ENCODE measurements at places on chromosomes 11 and 22. TPM values are rescaled to one million over a fixed set of nuclear protein-coding genes. Genes with fewer than 3 reads are reported as not detected.

The FIBIN gene
- total RNA-seq = 12.4 TPM

The SCGB2A2 gene
- not detected for total RNA-seq

The IMMP1L gene
- 26.1 TPM for total RNA-seq

The STIP1 gene
- total RNA-seq = 86.8 TPM

The C1QTNF5 gene
- 23.4 TPM for total RNA-seq

The SYCE3 gene
- not detected for total RNA-seq

The OR52E8 gene
- not detected for total RNA-seq

The NEAT1 gene
- 507 TPM for total RNA-seq

The CCDC81 gene
- total RNA-seq = 0.52 TPM

The PNPLA5 gene
- not detected for total RNA-seq

The GAL gene
- total RNA-seq = 2.7 TPM

DNA sequence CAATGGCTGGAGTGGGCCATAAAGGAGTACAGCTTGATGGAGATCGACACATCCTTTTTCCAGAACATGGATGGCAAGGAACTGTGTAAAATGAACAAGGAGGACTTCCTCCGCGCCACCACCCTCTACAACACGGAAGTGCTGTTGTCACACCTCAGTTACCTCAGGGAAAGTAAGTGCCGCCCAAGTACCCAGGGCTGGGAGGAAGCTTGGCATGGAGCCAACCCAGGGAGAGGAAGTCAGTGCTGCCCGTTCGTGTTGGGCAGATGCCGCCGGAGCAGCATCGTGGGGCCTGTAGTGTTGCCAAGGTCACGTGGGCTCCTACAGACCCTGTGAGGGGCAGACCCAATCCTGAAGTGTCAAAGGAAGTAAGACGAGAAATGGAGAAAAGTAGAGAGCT is 78.9 kb downstream of the FLI1 start:
- DNase-seq = peak; percentile 50

DNA sequence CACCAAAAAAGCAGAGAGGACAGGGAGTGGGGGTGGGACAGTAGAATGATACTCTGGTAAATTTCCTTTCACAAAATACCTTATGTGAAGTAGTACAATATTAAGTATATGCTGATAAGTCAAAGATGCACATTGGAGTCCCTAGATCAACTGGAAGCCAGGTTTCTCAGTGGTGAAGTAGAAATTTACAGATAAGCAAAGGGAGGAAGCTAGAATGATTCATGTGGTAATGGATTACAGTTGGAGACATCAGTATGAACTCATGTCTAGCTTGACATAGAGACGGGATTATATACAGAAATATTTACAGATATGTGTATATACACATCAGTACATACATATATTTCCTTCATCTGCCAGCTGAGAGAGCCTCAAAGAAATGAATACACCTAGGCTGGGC is 21.5 kb downstream of the PLEKHB1 start:
- DNase-seq = no peak

- peak; percentile 18 for DNase-seq
Observed at GRCh38 chr22:50710886-50711285, 27.1 kb upstream of the ACR start.

- no peak for DNase-seq
Observed at GRCh38 chr22:20442485-20443284, 5.1 kb upstream of the SCARF2 start.

GRCh38 chr11:11454671-11455223 is 101.7 kb upstream of the CSNK2A3 start:
- DNase-seq = no peak

GRCh38 chr22:32576553-32577253 is 102.1 kb downstream of the FBXO7 start:
- no peak for DNase-seq

DNA sequence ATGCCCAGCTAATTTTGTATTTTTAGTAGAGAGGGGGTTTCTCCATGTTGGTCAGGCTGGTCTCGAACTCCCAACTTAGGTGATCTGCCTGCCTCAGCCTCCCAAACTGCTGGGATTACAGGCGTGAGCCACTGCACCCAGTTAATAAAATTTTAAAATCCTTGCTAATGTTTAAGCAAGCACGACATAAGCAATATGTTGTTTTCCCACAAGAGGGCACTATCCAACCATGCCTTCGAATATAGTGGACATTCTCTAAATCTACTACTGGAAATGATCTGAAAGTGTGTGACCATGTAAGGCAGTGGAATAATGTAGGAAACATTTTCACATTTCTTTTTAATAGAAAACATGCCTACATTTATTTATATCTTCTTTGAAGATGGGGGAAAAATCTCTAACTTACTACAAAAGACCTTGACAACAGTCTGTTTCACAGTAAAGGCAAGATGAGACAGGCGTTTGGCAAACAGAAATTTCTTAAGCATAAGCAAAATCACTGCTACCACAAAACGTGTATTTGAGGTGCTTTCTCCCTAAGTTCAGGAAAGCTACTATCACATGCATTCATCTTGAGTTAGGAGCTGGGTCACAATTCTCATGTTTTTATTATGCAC is 38.2 kb downstream of the PITPNB start:
- DNase-seq = no peak

- DNase-seq = no peak
Observed at GRCh38 chr11:116893437-116893836, 56.0 kb upstream of the APOA1 start.

DNA sequence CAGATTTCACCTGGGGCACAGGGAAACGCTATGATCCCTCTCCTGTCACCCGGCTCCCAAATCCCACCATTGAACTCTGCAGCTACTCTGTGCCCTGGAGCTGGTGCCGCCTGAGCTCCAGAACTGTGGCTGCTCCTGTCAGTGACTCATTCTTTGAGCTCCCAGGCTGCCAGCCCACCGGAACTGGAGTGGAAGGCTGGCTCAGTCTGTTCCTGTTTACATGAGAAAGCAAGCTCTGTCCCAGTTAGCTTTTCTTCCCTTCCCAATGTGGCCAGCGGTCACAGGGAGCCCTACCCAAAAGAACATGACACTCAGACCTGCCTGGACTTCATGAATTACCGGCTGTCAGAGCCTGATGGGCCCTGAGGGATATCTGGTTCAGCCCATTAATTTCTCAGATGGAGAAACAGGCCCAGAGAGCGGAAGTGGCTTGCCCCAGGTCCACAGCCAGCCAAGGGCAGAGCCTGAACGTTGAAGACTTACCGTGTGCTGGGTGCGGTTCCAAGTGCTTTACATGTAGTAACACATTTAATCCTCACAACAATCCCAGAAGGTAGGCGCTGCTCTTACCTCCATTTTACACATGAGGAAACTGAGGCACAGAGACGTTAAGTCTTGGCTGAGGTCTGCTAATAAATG is 23.8 kb upstream of the IGSF22 start:
- DNase-seq = no peak

DNA sequence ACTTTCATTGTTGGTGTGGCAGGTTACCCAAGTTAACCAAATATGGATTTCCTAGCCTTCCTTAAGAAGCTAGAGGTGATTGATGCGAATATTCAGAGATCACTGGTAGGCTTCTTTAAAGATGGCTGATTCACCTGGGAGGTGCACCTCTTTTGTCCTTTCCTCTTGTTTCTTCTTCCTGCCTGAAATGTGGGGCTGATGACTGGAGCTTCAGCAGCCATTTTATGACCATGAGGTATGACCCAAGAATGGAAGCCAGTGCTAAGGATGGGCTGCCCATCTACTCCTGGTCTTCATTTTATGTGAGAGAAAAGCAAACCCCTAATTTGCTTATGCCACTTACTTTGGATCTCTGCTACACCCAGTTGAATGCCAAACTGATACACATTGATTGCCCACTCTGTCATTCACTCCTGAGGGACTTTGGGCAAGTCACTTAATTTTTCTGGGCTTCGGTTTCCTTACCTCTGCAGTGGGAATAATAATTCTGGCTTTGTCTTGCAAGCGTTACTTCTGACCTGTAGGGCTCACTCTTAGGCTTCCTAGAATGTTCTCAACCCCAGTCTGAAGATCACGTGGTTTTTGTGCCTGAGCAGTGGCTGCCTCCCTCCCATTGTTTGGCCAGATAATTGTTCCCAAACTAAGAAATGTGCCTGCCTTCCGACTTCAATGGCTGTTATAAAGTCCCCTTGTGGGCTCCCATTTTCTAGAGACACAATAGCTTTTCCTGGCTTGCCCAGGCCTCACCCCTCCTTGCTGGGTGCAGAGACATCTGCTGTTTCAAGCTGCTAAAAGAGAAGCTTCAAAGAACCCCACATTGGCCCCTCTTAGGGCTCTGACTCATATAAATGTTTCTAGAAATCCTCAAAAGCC is 243.1 kb downstream of the ST3GAL4 start:
- DNase-seq = no peak

GRCh38 chr11:22624742-22625447 is 728 bp downstream of the FANCF start:
- peak; percentile 67 for DNase-seq

DNA sequence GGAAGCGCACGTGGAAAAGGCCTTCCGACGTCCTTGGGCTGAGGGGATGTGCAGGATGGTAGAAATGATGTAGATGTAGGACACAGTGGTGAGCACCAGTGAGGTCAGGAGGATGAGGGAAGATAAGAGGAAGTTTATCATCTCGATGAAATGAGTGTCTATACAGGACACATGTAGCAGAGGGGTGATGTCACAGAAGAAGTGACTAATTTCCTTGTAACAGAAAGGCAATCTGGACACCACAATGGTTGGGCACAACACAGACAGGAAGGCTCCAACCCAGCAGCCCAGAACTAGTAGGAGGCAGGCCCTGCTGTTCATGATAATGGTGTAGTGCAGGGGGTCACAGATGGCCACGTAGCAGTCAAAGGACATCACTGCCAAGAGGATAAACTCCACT is 35.0 kb upstream of the OR6M1 start:
- no peak for DNase-seq

GRCh38 chr11:100671471-100671870 is 15.6 kb upstream of the ARHGAP42 start:
- DNase-seq = no peak

GRCh38 chr11:3006505-3007260 is 14.6 kb upstream of the NAP1L4 start:
- DNase-seq = no peak

GRCh38 chr22:23563111-23563510 is 17.0 kb downstream of the IGLL1 start:
- no peak for DNase-seq

- DNase-seq = no peak
Observed at GRCh38 chr22:27345691-27346090, 455.9 kb downstream of the MN1 start.

- DNase-seq = no peak
Observed at GRCh38 chr11:114478768-114479167, 39.5 kb downstream of the REXO2 start.

DNA sequence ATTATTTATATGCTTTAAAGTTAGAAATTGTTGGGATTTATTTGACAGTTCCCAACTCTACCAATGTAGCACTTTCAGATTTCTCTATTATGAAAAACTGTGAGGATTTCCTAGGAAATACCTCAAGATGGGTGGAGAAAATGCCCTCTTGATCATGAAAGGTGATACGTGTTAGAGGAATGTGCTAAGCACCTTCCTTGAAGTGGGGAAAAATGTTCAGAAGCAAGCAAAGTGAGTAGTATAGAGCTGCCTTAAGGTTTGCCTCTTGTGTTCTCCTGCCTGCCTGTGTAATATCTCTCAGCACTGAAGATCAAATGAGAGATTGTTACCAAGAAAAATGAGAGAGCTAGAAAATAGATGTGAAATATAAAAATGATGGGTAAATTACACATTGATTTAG is 58.2 kb downstream of the YAP1 start:
- no peak for DNase-seq

DNA sequence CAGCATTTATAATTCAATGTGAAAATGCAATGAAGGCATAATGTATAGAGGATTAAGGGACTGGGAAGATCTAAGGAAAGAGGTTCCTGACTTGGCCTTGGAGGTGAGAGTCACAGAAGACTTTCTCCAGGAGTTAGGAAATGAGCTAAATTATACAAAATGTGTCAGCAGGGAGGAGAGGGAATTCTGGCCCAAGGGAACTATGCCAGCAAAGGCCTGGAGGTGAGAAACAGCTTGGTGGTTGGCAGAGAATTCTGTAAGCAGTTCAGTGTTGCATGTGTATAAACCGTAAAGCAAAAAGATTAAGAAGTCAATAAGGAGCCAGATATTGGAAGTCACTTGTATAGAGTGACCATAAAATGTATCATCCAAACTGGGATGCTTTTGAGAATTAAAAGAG is 142.2 kb upstream of the SESN3 start:
- no peak for DNase-seq

GRCh38 chr11:70483077-70483861 is 84.9 kb downstream of the CTTN start:
- peak; percentile 33 for DNase-seq

GRCh38 chr11:2975594-2975993 is 16.5 kb downstream of the NAP1L4 start:
- no peak for DNase-seq

GRCh38 chr22:30671071-30671470 is 3.4 kb upstream of the DUSP18 start:
- no peak for DNase-seq

- no peak for DNase-seq
Observed at GRCh38 chr11:62433904-62434276, 15.1 kb downstream of the SCGB1A1 start.

GRCh38 chr11:13772223-13773046 is 104.0 kb downstream of the FAR1 start:
- no peak for DNase-seq

DNA sequence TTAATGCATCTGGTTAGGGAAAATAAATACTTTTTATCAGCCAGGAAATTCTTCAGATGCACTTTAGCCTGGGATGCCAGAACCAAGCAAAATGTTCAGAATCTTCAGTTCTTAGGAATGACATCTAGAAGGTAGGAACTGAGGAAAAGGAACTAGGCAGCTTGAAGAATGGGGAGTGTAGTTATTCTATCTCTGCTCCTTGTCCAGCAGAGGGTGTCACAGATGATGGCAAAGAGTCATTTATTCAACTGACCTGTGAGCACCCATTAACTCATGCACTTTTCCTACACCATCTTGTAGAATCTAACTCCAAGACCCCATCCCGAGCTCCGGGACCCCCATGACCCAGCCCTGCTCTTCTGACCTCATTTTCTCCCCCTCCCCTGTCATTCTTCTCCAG is 122.1 kb upstream of the ISX start:
- no peak for DNase-seq

- no peak for DNase-seq
Observed at GRCh38 chr22:44795701-44796630, 43.6 kb downstream of the ARHGAP8 start.

DNA sequence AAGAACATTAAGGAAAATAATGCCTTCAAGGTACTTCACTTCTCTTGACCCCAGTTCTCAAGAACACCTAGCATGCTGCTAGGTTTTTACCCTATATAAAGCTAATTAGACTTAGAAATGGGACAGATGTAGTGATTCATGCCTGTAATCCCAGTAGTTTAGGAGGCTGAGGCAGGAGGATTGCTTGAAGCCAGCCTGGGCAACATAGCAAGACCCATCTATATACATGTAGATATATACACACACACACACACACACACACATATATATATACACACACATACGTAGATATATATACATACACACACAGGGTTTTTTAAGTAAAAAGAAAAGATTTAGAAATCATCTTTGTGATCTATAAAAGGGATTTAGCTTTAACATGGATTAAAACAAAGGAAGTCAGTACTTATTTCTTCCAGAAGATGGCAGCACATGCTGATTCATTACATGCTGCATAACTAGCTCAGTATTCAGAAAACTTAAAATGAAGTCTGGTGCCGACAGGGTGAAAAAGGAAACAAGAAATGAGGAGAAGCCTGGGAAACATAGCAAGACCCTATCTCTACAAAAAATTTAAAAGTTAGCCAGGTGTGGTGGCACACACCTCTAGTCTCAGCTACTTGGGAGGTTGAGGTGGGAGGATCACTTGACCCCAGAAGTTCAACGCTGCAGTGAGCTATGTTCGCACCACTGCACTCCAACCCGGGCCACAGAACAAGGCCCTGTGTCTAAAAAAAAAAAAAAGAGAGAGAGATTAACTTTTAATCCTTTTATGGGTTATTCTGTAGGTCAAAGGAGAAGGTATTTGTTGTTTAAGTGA is 28.5 kb upstream of the RBX1 start:
- no peak for DNase-seq
